K562 (cell line): ENCODE measurements at places on chromosomes 12 and 14.

DNA sequence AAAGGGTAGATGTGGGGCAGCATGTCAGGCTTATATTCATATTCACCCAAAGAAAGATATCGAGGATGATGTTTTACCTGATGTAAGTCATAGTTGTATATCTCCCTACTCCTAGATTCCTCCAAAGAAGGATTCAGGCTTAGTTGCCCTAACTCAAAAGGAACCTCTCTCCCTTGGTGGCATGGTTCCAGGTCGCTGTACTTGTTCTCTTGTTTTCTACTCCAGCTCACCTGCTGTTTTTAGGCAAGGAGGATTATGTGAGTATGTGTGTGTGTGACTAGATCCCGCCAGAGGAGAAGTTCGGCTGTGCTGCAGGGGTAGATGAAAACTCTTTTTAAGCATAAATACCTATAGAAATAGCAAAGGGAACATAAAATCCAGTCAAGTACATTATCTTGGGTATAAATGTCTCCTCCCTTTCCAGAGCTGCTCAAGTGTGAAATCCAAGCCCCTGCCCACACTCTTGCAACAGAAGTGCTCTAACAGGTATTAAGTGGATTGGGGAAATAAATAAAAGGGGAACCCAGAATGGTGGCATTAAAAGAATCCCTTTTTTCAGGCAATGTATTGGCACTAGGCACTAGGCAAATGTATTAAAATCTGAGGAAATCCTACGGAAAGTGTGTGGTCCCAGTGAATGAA lies 375.7 kb downstream of the ZFP36L1 start:
- no peak for DNase-seq

- no peak for DNase-seq
Measured at GRCh38 chr12:81070846-81071245, 7.0 kb upstream of the ACSS3 start.

DNA sequence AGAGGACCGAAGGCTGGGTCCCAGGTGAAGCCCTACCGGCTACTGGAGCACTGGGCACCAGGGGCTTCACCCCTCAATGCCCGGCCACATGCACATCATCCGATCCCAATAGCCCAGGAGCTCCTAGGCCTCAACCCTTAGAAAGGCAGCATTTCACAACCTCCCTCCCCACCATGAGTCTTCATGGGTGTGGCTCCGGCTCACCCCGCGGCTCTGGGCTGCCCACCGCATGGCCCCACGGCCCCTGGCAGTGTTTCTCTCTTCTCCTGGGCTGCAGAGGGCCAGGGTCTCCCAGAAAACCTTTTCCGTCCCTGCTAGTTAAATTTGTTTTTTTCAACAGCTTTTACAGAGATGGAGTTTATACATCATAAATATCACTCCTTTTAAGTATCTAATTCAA lies 28.6 kb upstream of the DLK1 start:
- DNase-seq: no peak

DNA sequence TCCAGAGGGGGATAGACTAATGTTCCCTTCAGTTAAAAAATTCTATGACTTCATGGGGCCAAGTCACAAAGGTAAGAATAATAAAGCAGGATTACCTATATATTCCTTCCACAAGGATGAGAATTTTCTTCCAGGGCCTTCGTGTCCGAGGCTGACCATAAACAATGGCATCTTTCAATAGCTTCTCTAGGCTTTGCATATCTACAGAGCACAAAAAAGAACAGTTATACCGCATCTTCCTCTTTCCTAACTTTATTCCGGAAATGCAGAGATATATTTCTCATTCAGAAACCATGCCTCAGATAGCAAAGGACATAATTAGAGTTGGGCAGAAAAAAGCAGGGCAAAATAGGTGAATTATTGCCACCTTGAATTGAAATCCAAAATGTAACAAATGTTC lies 58.3 kb upstream of the ISM2 start:
- no peak for DNase-seq

DNA sequence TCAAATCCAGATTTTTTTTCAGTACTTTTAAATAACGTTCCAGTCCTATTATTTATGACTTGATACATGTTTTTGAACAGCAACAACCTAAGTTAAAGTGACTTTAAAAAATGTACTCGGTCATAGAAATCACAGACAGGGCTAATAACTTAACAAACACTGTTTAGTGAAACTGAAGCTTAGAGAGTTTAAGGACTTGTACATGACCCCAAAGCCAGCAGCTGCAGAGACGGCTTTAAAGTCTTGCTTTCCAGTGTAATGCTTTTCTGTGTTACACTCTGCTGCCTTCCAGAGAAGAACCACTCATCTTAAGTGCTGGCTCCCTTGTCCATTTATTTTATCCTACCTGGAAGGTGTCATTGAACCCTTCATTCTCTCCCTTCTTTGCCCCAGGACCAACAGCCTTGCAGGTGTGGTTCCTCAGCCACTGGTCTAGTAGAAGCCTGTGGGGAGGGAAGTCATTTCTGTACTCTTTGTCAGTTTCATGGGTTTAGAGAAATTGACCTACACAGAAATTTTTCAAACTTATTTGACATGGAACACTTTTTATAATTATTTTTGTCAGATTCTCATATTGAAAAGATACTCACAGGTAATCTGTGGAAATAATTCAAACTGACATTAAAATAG lies 60.9 kb downstream of the NAV3 start:
- DNase-seq: no peak

DNA sequence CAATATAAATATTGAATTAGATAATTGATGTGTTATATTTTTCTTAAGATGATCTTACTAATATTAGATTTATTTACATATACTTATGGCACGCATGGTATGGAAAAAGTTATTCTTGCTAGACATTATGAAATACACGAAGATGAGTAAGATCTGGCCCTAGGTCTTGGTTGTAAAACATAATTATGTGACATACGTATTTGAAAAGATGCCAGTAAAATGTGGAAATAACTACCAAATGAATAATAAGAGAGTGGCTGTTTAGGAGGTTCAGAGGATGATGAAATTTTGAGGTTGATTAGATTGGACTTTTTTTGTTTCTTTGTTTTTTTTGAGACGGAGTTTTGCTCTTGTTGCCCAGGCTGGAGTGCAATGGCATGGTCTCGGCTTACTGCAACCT lies 41.3 kb downstream of the FANCM start:
- no peak for DNase-seq

- DNase-seq: no peak
Measured at GRCh38 chr12:27551172-27551840, 27.3 kb downstream of the PPFIBP1 start.

DNA sequence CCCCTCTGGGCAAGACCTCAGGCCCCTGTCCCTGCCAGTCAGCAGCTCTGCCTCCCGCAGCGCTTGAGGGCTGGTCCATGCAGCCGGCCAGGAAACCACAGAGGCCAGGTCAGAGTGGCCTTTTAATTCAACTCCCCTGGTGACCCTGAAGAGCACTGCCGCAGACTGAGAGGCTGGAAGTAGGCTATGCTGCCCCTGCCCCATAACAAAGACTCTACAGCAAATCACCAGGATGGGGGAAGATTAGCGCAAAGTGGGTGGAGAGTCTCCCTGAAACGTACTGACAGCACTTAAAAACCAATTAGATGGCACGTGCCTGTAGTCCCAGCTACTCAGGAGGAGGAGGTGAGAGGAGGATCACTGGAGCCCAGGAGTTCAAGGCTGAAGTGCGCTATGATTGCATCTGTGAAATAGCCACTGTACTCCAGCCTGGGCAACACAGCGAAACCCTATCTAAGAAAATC lies 70.5 kb downstream of the ITPK1 start:
- DNase-seq: peak; percentile 33

DNA sequence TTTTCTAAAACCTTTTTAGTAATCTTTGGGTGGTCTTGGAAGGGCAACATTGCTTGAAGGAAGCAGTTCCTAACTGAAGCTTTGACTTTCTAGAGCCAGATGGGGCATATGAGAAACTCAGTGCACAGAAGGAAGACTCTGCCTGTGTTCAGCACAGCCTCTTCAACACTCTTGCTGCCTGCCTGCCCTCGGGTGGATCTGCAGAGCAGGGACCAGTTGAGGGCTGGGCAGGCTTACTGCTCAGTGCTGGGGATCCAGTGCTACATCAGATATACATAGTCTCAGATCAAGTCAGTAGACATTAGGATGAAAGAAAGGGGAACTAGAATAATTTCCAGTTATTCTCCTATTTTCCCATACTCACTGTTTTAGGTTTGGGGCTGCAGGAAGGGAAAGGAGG lies 29.5 kb upstream of the TMX1 start:
- no peak for DNase-seq

GRCh38 chr14:44700184-44700583 lies 193.1 kb upstream of the FSCB start:
- no peak for DNase-seq

DNA sequence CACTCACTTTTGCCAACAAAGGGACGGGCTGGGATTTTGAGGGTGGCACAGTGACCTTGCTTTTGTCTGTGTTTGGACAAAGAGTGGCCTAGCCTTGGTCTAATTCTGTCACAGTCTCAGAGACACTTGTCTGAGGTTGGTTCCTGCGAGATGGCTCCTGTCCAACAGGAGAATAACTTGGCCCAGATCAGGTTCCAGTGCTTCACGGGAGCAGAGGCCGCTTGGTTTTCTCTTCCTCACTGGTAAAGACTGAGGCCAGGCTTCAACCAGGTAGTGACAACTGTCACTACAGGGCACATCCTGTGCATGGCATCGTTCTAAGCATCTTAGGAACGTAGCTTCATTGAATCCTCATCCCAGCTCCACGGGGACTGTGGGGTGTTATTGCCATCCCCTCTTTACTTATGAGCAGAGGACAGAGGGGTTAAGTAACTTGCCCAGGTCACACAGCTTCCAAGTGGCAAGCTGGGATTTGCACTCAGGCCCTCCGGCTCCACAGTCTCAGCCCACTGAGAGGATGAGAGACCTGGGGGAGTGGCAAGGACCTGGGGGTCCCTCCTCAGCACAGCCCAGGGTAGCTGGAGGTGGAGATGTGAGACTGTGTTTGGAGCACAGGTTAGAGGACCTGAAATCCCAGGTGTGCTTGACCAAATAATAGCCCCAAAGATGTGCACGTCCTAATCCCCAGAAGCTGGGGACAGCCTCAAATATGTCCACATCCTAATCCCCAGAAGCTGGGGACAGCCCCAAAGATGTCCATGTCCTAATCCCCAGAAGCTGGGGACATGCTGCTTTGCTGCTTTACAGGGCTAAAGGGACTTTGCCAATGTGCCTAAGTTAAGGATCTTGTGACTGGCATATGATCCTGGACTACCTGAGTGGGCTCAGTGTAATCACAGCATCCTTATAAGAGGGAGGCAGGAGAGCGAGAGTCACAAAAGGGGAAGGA lies 179.2 kb upstream of the RTL1 start:
- no peak for DNase-seq

- no peak for DNase-seq
Measured at GRCh38 chr12:65943388-65944137, 119.3 kb downstream of the HMGA2 start.

- no peak for DNase-seq
Measured at GRCh38 chr12:12018454-12018853, 52.3 kb upstream of the BCL2L14 start.

- peak; percentile 31 for DNase-seq
Measured at GRCh38 chr12:109625131-109625559, 51.6 kb downstream of the MVK start.

- no peak for DNase-seq
Measured at GRCh38 chr12:59699421-59700152, 103.8 kb downstream of the SLC16A7 start.

- DNase-seq: no peak
Measured at GRCh38 chr14:96090441-96091148, 51.4 kb downstream of the C14orf132 start.

- DNase-seq: no peak
Measured at GRCh38 chr14:24179961-24180796, 8.3 kb downstream of the REC8 start.

DNA sequence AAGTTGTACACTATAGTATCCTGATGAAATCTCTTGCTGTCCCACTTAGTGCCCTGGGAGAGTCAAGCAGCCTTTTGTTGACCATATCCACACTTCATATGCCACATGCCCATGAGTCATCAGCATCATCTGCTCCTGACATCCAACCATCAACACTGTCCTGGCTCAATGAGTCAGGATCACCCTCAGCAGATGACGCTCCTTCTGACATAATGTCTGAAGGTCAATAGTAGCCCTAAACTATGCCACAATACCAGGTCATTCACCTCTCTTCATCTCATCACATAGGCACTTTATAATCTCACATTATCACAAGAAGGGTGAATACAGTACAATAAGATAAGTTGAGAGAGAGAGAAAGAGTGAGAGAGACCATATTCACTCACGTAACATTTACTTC lies 369.0 kb upstream of the FAR2 start:
- DNase-seq: peak; percentile 38

- DNase-seq: no peak
Measured at GRCh38 chr14:101026341-101026740, 122.8 kb upstream of the RTL1 start.

GRCh38 chr14:69012256-69012953 lies 33.3 kb upstream of the ACTN1 start:
- no peak for DNase-seq

DNA sequence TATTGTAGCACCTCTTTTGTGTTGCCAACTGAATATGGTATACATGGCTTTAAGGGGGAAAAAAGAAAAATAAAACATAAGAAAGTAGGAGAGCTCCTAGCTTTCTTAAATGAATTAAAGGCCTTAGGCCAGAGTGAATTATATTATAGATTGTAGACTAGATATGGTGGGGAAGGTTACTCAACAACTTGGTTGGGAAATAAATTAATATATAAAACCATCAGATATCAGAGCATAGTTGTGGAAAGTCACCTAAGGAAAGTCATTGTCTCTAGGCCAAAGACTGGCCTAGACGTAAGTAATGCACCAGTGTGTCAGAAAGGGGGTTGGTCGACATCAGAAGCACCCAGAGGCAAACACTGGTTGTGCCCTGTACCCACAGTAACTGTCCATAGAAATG lies 391.8 kb downstream of the RAD51B start:
- no peak for DNase-seq

- no peak for DNase-seq
Measured at GRCh38 chr12:88228720-88229119, 86.6 kb downstream of the TMTC3 start.

DNA sequence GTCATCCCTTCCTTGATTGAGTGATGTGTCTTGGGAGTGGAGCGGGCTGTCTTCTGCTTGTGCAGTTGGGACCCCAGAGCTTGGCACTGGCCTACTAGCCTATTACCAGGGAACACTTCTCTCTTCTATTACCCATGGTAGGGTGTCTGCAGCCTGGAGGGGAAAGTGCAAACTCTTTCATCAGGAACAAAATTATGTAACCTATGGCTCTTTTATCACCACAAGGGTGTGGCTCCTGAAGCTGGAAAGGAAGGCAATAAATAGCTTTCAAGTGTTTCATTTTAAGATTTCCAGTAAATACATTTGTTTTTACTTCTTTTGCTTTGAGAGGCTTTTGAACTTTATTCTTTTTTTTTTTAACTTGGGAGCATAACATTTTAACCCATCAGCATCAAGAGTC lies 349.7 kb upstream of the FAR2 start:
- no peak for DNase-seq

GRCh38 chr14:43625294-43625693 lies 881.8 kb downstream of the FSCB start:
- DNase-seq: no peak
